ENCODE measurements at places on chromosomes 16 and 17.
A peak's percentile ranks its signal among the peaks of the same experiment; 100 is the strongest.

- no peak for DNase-seq
Measured at GRCh38 chr16:11088074-11088730, 143.8 kb downstream of the CLEC16A start.

DNA sequence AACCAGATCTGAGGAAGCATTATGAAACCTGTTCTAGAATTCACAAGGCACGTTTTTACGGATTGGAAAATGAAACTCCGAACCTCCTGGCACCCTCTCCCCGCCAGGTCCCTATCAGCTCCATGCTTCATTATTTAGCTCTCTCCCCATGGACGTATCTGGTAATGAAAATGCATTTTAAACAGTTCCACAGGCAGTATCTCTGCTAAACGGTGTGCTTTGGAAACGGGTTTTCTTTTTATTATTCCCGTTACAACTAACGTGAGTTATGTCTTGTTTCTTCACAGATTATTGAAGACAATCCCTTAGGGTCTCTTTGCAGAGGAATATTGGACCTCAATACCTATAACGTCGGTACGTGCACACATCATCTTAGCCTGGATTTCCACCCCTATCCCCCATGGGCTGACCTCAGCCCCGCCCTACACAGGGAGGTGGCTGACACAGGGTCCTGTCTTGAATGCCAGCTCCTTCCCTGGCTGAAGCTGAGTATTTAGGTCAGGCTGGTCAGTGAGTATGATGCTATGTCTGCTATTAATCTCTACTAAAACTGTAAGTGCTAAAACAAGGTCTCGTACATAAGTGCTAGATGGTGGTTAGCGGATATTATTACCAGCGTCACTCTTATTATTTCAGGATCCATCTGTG, 82.9 kb downstream of the SDR42E1 start:
- no peak for DNase-seq

GRCh38 chr16:85112364-85112763, at the start of gene CIBAR2:
TSS of gene CIBAR2 (minus strand) at chr16:85112472. CDS start at chr16:85112352, 120 bp downstream.
- DNase-seq, result peak; percentile 36

DNA sequence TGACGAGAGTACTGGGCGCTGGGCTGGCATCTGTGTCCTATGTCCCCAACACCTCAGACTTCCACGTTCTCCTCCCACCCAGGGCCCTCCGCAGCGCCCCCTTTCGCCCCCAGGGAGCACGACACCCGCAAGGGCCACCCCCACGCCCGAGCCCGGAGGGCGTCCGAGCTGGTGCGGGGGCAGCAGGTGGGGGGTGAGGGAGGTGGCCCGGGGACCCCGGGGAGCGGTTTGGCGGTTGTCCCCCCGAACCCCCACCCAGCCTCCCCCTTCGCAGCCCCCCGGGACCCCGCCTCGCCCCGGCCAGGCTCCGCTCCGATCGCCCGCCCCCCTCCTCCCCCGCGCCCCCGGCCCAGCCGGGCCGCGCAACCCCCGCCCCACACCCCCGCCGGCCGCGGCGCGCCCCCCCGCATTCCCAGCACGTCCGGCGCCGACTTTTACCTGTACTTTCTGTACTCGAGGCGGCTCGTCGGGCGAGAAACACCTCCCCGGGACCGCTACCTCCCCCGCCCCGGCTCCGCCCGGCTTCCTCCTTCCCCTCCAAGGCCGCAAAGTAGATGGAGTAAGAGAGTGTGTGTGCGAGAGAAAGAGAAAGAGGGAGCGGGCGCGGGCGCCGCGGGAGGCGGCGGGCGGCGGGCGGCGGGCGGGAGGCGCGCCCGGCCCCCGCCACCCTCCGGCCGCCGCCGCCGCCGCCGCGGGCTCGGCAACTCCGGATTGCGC, 901 bp downstream of the CDYL2 start:
- DNase-seq, result peak; percentile 24

DNA sequence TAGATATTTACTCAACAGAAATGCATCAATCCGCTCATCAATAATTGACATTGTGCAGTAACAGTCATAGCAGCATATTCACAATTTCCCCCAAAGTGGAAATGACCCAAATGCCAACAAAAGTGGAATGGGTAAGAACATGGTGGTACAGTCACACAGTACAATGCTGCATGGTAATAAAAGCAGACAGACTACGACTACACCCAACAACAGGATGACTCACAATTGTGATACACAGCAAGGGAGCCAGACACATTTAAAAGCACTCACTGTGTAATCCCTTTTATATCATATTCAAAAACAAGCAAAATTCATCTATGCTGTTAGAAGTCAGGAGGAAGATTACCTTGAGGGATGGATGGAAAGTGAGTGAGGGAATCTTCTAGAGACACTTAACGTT, 76.5 kb upstream of the NUDT7 start:
- no peak for DNase-seq

DNA sequence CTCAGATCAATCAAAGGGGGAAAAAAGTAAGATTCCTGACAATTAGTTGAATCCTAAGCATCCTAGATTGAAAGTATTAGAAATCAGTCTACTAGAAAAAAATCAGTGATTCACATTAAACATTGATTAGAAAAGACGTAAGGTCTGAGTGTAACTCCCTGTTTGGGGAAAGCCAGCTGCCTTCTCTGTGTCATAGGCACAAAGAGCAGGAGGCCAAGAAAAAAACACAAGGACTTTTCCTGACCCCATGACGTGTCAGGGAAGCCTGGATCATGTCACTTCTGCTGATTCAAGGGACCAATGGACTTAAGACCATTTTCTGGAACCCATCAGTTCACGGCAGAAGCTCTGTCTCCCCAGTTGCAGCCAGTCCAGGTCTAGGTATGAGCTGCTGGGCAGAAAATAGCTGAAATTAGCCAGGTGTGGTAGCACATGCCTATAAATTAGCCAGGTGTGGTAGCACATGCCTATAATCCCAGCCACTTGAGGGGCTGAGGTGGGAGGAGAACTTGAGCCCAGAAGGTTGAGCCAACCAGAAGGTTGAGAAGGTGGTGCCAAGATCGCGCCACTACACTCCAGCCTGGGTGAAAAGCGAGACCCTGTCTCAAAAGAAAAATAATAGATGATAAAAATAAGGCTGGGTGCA, 35.9 kb downstream of the RANBP10 start:
- no peak for DNase-seq

DNA sequence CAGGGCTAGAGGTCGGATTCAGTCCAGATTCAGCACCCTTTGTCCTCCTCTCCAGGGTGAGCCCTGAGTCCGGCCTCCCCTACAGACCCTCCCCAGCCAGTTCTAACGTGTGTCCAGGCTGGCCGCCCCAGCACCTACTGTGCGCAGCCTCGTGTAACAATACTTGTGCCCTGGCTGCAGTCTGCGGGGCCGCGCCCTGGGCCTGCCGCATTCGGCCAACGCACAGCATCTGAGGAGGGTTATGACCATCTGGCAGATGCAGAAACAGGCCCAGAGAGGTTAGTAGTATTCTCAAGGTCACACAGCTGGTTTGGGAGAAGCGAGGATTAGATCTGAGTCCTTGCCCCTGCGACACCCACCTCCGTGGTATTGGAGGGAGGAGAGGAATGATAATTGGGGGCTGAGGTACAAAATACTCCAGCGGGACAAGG, 968 bp downstream of the RIPOR1 start:
- DNase-seq, result no peak

DNA sequence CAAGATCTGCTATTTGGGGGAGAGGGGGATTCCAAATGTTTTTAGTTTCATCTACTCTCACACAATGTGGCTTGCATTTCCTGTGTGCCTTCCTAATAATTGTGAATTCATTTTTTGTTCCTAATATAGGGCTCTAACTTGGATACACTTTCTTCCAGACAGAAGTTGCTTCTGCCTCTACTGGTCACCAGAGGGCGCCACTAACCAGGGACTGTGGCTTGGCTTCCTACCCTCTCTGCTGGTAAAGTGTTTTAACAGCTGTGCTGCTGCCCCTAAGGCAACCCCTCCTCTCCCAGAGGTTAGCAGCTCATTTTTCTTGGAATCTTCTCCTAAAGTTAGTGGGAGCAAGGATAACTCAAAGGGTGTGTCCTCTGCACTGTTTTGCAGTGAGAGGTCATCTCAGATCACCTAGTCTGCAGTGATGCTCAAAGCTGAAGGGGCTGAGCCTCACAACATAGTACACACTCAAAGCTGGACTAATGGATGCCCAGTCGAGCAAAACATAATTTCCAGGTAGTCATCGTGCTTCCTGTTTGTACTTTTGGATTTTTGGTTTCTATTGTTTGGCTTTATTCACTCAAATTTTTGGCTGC, 5.0 kb upstream of the PRSS54 start:
- DNase-seq, result no peak
